ENCODE measurements at places on chromosomes 2 and 18.

DNA sequence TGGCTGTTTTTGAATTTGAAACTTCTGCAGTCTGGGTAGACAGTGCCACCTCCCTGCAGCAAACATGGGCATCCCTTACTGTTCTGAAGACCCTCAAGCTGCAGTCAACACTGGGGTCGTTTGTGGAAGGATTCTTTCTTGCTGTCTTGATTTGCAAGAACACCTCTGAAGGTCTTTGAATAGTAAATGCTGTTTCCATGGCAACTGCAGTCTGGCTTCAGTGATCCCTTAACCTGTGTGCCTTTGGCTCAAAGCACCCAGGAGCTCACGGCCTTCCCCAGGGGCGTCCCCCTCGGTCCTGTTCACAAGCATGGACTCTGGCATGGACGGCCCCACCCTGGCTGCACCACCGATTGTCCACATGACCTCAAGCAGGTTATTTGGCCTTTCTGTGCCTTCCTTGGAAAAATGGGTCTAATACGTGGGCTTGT is 38.3 kb downstream of the LRRFIP1 start:
- DNase-seq: no peak

DNA sequence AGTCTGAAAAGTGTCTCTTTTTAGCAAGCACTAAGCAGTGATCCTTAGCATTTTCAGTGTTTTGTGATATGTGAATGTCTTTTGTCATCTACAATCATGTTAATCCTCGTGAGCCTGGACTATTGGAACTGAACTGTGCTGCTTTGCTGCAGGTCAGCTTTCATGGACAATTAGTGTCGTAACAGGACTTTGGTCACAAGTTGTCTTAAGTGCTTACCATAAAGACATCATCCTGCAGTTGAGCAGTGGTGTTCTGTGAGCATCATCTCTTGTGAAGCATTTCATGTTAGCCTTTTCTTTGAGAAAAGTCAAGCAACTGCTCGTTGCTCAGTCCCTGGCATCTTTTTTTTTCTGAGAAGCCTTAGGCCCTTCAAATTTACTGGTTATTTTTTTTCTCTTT is 135.9 kb downstream of the ZNF407 start:
- DNase-seq: no peak

- no peak for DNase-seq
These were observed 170.9 kb downstream of the INHBB start for GRCh38 chr2:120516679-120517314.

GRCh38 chr2:169528271-169528701 is 18.8 kb downstream of the KLHL41 start:
- peak; percentile 27 for DNase-seq
